ENCODE measurements at places on chromosomes 12 and 14. TPM values are rescaled to one million over a fixed set of nuclear protein-coding genes. Genes with fewer than 3 reads are reported as not detected.

GRCh38 chr12:56520048-56520447 lies 1.6 kb upstream of the RBMS2 start:
- DNase-seq, result no peak

DNA sequence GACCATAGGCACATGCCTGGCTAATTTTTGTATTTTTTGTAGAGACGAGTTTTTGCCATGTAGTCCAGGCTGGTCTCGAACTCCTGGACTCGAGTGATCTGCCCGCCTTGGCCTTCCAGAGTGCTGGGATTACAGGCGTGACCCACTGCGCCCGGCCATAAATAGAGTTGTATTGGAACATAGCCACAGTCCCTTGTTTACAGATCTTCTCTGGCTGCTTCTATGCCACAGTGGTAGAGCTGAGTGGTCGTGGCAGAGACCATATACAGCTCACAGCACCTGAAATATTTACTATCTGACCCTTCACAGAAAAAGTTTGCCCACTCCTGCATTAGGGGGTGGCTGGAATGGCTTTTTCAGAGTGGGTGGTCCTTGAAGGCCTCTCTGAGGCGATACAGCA lies 28.0 kb upstream of the TSPAN9 start:
- no peak for DNase-seq

DNA sequence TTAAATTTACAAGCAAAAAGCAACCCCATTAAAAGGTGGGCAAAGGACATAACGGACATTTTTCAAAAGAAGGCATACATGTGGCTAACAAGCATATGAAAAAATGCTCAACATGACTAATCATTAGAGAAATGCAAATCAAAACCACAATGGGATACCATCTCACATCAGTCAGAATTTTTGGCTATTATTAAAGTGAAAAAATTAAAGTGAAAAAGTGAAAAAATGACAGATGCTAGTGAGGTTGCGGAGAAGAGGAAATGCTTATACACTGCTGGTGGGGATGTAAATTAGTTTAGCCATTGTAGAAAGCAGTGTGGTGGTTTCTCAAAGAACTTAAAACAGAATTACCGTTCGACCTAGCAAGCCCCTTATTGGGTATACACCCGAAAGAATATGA lies 7.9 kb downstream of the OTOGL start:
- no peak for DNase-seq

DNA sequence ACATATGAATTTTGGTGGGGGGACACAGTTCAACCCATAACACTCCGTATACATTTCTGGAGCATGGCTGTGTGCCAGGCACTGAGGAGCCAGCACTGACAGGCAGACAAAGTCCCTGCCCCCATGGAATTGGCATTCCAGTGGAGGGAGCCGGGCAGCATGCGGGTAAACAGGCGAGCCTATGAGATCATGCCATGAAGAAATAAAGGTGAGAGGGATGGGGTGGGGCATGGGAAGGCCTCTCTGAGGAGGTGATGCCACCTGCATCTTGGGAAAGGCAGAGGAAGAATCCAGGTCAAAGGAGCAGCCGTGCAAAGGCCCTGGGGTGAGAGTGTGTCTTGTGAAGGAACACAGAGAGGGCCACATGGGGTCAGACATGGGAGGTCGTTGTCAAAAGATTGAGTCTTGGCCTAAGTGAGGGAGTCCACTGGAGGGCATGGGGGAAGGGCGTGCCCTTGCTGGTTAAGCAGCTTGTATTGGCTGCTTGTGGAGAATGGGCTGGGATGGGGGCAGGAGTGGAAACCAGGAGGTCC lies 3.6 kb downstream of the OTUB2 start:
- DNase-seq, result no peak

DNA sequence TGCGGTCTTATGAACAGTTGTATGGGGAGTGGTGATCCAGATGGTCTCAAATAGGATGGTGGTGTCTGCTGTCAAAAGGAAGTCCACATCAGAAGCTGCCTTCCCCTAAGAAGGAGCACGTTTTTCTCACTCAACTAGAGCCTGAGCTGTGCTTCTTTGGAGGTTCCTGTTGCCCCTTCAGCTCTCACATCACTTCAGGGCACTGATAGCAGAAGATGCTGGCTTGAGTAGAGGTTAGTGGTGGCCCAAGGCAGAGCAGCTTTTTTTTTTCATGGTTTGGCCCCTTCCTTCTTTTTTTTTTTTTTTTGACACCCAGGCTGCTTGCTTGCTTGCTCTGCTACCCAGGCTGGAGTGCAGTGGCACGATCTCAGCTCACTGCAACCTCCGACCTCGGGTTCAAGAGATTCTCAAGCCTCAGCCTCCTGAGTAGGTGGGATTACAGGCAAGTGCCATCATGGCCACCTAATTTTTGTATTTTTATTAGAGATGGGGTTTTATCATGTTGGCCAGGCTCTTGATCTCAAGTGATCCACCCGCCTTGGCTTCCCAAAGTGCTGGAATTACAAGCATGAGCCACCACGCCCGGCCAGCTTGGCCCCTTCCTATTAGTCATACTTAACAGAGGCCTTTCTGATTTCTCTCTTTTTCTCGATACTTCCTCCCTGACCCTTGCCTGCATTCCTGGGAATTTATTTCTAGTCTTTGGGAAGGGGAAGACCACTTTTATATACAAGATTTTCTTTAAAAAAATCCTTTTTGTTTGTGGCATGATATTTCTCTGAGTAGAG lies 31.6 kb downstream of the KLRD1 start:
- DNase-seq, result no peak

GRCh38 chr12:93667672-93668071 lies 9.5 kb upstream of the CRADD start:
- DNase-seq, result no peak

Gene SEC23A
- polyA plus RNA-seq, result 71.7 TPM

Data from hindlimb muscle (tissue), 1 donor.